Spinal cord (tissue), 10 donors: ENCODE measurements at places on chromosomes 6 and 20. TPM values are rescaled to one million over a fixed set of nuclear protein-coding genes. Genes with fewer than 3 reads are reported as not detected.

Gene PSORS1C2
- not detected for total RNA-seq

DNA sequence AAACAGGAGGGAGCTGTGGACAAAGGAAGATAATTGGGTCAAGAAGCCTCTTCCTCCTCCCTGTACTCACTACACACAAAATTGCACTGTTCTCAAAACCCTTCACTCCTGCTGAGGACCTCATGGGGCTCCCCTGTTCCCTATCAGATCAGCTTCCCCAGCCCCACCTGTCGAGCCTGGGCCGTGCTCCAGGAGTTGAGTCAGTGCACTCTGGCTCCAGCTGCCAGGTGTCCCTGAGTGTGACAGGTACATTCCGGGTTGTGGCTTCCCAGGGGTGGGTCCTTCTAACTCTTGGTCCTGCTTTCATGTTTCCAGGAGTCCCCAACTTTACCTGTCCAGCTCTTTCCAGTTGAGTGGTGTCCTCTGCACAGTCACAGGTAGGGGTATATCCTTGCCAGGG, 8.4 kb downstream of the RAB5IF start:
- H3K36me3 ChIP-seq: peaks cover 62% of the 10 kb centered on the region
- H3K27me3 ChIP-seq: no peaks in the 10 kb centered on the region
- DNase-seq: no peak
- H3K4me1 ChIP-seq: no peaks in the 10 kb centered on the region
- H3K4me3 ChIP-seq: no peak overlapping the region

DNA sequence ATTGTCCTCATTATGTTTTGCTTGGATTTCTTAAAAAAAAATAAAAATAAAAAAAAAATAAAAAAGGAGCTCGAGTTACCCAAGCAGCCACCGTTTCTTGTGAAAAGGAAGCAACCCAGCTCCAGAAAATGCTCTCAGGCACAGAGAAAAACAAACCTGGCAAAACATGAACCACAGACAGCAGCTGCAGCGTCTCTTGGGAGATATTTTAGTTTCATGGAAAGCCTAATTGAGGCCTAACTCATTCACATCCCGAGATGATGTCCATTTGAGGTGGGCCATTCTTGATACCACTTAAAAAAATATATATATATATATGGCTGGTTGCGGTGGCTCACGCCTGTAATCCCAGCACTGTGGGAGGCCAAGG, 13.7 kb upstream of the MRAP2 start:
- H3K36me3 ChIP-seq: no peaks in the 10 kb centered on the region
- H3K4me1 ChIP-seq: no peaks in the 10 kb centered on the region
- H3K27me3 ChIP-seq: no peaks in the 10 kb centered on the region
- no peak overlapping the region for H3K4me3 ChIP-seq

- H3K27me3 ChIP-seq: no peaks in the 10 kb centered on the region
- H3K4me3 ChIP-seq: no peak overlapping the region
- no peak overlapping the region for H3K27ac ChIP-seq
Measured at GRCh38 chr6:124983383-124984083, 21.3 kb downstream of the RNF217 start.

GRCh38 chr6:42147138-42147562, 4.7 kb upstream of the C6orf132 start:
- peaks cover 7% of the 10 kb centered on the region for H3K4me1 ChIP-seq
- H3K27ac ChIP-seq: no peak overlapping the region
- no peak for DNase-seq
- H3K4me3 ChIP-seq: no peak overlapping the region

Gene ASIP
- 0.99 TPM for total RNA-seq

- no peak for DNase-seq
- H3K36me3 ChIP-seq: no peaks in the 10 kb centered on the region
- H3K27ac ChIP-seq: no peak overlapping the region
Measured at GRCh38 chr6:135811644-135812526, 39.6 kb upstream of the PDE7B start.

Gene GRIK2
- 92.4 TPM for total RNA-seq

DNA sequence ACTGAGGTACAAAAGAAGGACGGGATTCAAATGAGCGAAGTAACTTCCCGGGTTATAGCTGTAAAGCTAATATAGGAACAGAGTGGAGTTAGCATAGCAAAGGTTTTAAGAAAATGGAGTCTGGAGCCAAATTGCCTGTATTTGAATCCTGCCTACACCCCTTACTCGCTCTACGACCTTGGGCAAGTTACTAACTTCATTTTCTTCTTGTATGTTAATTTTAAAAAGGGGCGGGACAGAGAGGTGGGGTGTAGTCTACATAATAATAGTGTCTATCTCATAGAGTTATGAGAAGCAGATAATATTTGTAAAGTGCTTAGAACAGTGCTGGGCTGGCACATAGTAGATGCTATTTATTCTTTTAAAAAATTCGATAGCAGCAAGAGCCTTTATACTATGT, 705 bp downstream of the ZSCAN23 start:
- H3K4me1 ChIP-seq: peaks cover 4% of the 10 kb centered on the region
- no peak for DNase-seq
- H3K4me3 ChIP-seq: peak overlapping the region; percentile 72
- no peaks in the 10 kb centered on the region for H3K27me3 ChIP-seq
- peak overlapping the region; percentile 72 for H3K27ac ChIP-seq

DNA sequence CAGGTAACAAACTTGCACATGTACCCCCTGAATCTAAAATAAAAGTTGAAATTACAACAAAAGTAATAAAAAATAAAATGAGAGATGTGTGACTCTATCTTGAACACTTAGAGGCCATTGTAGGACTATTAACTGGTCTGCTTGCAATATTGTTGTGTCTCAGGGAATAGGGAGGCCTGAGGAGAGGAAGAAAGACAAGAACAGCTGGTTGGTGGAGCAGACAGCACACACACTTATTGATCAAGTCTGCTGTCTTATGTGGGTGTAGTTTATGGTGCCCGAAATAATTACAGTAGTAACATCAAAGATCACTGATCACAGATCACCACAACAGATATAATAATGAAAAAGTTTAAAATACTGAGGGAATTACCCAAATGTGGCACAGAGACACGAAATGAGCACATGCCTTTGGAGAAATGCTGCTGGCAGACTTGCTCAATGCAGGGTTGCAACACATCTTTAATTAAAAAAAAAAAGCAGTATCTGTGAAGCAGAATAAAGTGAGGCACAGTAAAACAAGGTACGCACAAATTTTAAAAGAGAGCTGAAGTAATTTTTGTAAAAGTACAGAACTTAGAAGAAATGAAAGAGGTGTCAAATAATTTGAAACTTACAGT, 110.1 kb upstream of the HDAC2 start:
- H3K4me1 ChIP-seq: no peaks in the 10 kb centered on the region
- no peaks in the 10 kb centered on the region for H3K27me3 ChIP-seq
- no peak overlapping the region for H3K27ac ChIP-seq
- no peak overlapping the region for H3K4me3 ChIP-seq

- H3K4me1 ChIP-seq: peaks cover 16% of the 10 kb centered on the region
- DNase-seq: peak; percentile 62
- peaks cover 21% of the 10 kb centered on the region for H3K27me3 ChIP-seq
- no peak overlapping the region for H3K27ac ChIP-seq
- H3K4me3 ChIP-seq: no peak overlapping the region
- H3K36me3 ChIP-seq: no peaks in the 10 kb centered on the region
Measured at GRCh38 chr20:46169245-46170171, 51.4 kb downstream of the CD40 start.

Gene HLA-DQB1
- total RNA-seq: 0.30 TPM

Gene LY6G6F
- total RNA-seq: not detected

GRCh38 chr20:41655962-41656618, 37.9 kb upstream of the CHD6 start:
- no peaks in the 10 kb centered on the region for H3K36me3 ChIP-seq
- H3K4me1 ChIP-seq: peaks cover 16% of the 10 kb centered on the region
- no peak for DNase-seq
- no peaks in the 10 kb centered on the region for H3K27me3 ChIP-seq

Gene ADGB
- 6.6 TPM for total RNA-seq

DNA sequence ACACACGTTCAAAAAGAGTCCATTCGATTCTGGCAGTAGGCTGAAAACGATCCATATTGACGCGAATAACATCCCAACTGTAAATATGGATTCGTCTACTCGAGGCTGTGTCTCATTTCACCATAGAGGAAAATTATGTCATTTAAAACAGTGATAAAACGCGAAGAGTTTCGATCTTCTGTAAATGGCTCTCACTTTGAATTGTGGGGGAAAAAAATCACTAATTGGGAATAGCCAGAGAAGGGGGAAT, 845 bp upstream of the MARCKS start:
- no peaks in the 10 kb centered on the region for H3K27me3 ChIP-seq
- H3K27ac ChIP-seq: peak overlapping the region; percentile 100
- peaks cover 7% of the 10 kb centered on the region for H3K36me3 ChIP-seq
- peaks cover 3% of the 10 kb centered on the region for H3K4me1 ChIP-seq

DNA sequence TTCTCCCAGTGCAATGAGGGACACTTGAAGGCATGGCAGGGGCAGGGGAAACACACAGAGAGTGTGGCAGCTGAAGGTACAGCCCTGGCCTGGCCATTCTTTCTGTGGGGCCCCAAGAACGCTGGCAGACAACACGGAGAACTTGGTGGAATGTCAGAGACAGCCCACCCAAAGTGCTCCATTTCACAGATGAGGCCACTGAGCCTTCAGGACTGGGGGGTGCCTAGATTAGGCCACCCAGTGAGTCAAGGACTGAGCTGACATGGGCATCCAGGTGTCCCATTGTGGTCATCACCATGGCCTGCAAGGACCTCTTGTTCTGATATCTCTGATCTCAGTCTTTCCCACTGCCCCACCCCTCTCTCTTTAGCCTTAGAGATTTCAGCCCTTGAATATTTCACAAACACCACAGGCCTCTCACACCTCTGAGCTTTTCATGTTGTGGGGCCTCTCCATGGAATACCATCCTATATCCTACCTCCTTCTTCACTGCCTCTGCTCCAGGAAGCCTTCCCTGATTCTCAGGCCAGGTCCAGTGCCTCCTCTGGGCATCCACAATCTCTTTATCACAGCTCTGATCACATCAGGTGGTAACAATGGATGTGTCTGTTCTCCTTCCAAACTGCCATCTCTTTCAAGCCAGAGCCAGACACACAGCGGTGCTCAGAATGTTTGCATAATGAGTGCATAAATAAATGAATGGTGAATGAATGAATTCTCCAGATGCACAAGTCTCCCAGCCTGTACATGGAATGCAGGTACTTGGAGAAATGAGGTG, 2.0 kb upstream of the RSPO4 start:
- H3K36me3 ChIP-seq: no peaks in the 10 kb centered on the region
- H3K27ac ChIP-seq: no peak overlapping the region
- peaks cover 11% of the 10 kb centered on the region for H3K4me1 ChIP-seq
- peaks cover 25% of the 10 kb centered on the region for H3K27me3 ChIP-seq
